ENCODE measurements at places on chromosomes 12 and 14.
A peak's percentile ranks its signal among the peaks of the same experiment; 100 is the strongest.

- DNase-seq: peak; percentile 18
Observed at GRCh38 chr12:13390381-13390861, 193.9 kb downstream of the EMP1 start.

DNA sequence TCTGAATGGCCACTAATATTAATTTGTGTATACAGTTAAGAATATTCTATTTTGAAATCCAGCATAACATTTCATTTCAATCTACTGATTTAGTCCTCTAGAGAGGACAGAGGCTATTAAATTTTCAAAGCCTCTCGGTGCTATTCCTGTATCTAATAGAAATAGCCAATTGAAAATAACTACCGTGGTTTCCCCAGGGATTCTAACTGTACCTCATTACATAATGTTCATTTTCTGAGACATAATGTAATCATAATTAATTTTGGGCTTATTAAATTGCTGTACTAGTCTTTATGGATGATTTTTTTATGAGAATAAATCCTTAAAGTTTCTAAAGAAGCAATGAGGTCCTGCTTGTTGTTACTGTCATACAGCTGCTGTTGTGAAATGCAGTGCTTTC, 38.6 kb upstream of the ACSS3 start:
- DNase-seq: no peak

- DNase-seq: no peak
Observed at GRCh38 chr14:101495827-101496775, 65.2 kb upstream of the DIO3 start.

DNA sequence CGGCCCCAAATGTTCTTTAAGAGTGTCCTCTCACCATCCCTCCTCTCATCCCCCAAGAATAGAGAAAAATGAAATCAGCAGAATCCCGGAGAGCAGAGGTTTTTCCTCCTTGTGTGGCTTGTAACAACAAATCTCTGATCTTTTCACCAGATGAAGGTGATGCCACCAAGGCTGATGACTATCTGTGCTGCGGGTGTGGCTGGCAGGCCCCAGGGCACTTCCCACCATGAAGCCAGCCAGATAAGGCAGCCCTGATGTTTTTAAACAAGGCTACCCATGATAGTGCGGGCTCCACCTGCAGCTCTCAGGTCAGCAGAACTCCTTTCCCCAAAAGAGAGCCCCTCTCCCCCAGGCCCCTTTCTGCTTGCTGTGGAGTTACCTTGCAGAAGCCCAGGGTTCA, 58.0 kb upstream of the PARP11 start:
- no peak for DNase-seq

DNA sequence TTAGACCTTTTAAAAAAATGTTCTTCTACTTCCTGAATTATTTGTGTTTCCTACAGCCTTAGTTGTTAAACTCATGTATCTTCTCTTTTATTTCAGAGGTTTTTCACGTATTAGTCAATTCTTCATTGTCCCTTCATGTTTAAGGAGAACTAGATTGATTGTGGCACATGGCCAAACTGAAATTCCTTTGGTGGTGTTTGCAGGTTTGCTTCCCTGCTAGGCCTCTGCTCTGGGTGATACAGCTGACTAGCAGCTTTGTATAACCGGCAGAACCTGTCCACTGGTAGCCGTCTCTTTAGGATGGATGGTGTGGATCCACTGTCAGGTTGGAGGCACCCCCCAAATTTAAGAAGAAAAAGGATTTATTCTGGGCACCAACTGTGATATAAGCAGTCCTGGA, 262.1 kb downstream of the FBXL14 start:
- no peak for DNase-seq

DNA sequence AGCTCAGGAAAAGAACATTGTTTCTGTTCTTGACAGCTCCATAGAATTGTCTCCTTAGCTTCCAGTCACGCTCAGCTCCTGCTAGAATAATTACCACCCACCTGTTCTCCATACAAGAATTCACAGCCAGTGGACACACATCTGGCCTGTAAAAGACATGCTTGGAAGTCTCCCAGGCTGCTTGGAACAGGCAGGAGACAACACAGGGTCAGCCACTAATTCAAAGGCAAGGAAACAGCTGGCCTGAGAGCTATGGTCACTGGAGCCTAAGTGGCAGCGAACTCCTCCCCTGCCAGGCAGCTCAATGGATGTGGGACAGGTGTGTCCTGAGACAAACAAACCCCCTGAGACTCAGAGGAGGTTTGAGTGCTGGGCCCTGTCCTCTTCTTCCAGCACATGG, 22.9 kb upstream of the LTBP2 start:
- no peak for DNase-seq

DNA sequence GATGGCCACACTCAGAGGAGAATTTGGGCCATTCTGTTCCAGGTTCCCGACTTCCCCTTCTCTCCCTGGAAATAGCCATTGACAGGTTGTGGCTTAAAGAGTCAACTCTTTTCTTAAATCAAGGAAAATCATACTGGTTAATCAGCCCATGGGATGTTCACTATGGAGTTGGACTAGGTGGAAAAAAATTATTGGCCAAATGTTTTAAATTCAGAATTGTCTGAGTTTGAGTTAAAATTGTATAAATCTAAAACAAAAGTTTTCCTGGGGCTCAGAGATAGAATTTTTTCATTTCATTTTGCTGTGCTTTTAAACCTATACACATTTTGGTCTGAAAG, 6.5 kb downstream of the ESRRB start:
- no peak for DNase-seq

- no peak for DNase-seq
Observed at GRCh38 chr12:81987371-81987770, 228.2 kb upstream of the PPFIA2 start.

DNA sequence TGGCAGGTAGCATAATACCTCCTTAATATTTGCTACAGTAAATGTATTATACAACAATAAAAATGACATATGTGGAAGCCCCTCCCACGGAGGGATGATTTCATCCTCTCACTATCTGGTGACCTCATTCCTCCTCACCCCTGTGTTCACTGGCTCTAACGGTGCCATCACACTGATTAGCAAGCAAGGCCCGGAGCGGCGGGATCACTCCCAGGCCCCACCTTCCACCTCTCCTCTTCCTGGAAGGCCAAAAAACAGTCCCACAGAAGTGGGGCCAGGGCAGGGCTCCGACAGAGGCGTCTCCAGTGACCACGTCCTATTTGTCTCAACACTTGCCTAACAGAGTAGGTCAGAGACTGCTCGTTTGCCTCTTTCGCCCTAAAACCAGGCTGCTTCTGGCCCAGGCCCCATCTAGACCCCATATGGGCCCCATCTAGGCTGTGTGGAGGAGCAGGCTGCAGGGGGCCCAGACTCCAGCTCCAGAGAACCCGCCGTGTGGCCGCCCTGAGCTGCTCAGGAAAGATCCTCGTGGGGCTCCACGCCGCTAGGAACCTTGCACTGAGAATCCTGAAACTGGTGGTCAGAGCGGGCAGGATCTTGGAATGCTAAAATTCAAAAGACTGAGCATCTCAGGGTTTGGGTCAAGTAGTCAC, 3.7 kb downstream of the SELPLG start:
- DNase-seq: peak; percentile 56

GRCh38 chr12:27453421-27453820, 6.9 kb downstream of the SMCO2 start:
- no peak for DNase-seq

- no peak for DNase-seq
Observed at GRCh38 chr12:1929241-1929984, 11.0 kb upstream of the CACNA2D4 start.

DNA sequence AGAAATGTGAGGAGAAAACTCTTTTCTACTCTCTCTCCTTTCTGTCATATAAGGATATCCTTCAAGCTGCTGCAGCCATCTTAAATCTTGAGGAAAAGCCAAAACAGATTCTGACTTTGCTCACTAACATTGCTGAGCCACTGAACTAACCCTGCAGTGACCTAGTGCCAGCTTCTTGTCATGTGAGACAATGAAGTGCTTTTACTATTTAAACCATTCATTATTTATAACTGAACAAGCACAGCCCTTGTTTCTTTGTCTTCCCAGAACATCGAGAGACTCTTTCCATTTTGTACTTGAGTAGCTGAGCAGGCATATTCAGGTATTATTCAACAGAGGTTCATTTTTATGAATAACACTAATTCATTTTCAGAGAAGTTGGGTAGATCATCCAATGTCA, 455.0 kb upstream of the TMPO start:
- no peak for DNase-seq

GRCh38 chr12:112430929-112431328, 12.2 kb downstream of the PTPN11 start:
- DNase-seq: no peak
